Activated CD4-positive, alpha-beta T cell treated with anti-CD3 and anti-CD28 coated beads for 24 hours (primary cell): ENCODE measurements at places on chromosomes 3 and 15.

DNA sequence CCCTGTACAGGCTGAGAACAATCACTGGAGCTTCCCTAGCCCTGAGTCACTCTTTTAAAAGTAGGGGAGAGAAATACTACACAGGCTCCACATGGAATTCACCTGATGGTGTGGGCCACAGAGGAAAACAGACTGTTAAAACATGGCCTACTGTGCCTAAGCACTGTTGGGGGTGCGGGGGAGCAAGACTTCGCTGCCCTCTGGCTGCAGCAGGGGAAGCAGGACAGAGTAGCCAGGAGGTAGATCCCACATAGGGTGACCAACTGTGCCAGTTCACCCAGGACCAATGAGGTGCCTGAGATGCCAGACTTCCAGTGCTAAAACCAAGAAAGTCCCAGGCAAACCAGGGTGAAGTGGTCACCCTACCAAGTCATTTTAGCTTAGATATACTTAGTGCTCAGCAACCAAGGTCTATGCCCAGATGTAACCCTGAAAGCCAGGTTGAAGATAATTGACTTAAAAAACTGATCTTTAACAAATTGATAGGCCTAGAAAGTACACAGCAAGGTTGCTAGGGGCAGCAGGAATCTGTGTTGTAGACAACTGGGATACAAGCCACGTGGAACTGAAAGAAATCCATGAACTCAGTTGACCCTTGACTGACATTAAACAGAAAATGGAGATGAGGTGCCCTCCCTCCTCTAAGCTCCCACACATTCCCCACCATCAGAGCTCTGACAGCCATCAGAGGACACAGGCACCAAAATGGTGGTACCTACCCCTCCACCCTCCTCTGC lies 344.2 kb upstream of the PPP2R3A start:
- no peak for DNase-seq

DNA sequence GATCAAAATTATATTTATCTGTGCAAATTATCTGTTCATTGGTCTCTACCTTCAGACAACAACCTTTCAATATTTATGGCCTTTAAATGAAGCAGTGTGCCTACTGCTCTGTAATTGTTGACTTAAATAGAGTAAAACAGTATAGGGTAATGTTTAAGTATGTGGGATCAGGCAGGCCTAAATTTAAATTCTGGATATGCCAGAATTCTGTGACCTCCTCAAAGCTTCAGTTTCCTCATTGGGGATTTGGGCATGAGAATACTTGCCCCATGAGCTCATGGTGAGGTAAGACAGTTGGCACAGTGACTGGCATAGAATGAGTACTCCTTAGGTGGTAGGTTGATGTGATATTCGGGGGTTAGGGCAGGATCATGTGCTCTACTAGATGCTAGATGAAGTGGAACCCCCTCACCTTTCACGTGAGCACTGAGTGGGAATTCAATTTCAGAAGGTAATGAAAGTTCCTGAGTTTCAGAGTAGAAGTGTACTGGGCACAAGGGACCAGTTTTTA lies 14.9 kb downstream of the ARL8B start:
- no peak for DNase-seq

GRCh38 chr15:78976691-78977090 lies 31.8 kb upstream of the CTSH start:
- DNase-seq = no peak

DNA sequence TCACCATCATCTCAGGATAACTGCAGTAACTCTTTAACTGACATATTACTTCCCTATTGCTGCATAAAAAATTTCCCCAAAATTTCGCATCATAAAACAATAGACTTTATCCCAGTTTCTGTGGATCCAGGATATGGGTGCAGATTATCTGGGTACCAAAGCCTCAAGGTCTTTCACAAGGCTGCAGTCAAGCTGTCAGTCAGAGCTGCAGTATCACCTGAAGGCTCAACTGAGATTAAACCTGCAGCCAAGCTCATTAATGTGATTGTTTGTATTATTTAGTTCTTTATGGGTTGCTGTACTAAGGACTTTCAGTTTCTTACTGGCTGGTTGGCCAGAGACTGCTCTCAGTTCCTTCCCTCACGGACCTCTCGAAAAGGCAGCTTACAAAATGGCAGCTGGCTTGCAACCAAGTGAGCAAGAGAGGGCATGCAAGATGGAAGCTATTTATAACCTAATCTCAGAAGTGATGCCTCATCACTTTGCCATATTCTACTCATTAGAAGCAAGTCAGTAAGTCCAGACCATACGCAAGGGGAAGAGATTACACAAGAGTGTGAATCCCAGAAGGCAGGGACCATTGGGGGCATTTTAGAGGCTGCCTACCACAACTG lies 54.9 kb downstream of the DCUN1D1 start:
- DNase-seq = no peak

DNA sequence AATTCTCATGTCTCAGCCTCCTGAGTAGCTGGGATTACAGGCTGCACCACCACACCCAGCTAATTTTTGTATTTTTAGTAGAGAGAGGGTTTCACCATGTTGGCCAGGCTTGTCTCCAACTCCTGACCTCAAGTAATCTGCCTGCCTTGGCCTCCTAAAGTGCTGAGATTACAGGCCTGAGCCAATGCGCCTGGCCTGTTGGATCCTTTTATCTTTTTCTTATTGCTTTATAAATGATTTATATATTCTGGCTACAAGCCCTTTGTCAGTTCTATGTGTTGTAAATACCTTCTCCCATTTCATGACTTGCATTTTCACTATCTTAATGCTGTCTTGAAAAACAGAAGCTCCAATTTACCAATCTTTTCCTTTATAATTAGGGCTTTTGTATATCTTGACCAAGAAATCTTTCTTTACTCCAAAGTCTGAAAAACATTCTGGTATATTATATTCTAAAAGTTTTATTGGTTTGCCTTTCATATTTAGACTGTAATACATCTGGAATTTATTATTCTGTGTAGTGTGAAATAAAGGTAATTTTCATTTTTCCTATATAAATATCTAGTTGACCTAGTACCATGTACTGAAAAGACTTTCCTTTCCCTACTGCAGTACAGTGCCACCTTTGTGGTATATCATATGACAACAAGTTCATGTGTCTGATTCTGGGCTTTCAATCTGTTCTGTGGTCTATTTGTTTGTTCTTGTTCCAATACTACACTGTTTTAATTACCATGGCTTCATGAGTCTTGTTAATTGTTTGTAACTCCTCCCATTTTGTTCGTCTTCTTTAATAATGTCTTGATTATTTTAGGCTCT lies 52.9 kb upstream of the RNU6-1 start:
- no peak for DNase-seq

- no peak for DNase-seq
These were observed 229.5 kb downstream of the SHQ1 start for GRCh38 chr3:72618739-72619138.

- DNase-seq = no peak
These were observed 21.4 kb upstream of the KCTD6 start for GRCh38 chr3:58470363-58471024.

DNA sequence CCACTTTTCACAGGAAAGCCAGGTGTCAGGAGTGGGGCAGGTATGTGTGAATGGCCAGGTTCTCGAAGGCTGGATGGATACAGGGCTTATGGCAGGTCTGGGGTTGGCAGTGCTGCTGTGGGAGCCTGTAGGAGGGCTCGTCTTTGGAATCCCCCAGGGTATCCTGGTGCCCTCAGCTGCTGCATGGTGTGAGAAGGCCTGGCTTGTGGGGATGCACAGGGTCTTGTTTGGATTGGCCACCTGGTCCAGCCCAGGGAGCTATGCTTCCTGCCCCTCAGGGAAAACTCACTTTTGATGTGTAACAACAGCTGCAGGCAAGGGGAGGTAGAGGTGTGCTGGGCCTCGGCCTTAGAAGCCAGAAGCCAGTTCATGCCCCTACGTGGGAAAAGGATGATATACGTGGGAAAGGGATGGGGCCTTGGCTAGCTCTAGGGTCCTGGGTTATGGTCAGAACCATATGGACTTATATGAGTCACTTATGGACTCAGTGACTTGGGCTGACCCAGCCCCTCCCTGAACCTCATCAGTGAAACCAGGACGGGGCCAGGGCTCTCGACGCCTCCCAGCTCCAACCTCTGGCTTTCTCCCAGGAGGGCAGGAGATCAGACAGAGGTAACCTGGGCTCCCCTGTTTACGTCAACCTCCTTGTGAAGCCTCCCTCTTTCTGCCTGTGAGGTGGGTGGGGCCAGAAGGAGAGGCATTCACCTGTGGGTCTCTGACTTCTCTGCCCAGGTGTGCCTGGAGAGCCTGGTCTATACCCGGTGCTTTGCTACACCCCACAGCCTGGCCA lies 37.8 kb upstream of the CSPG4 start:
- no peak for DNase-seq

- no peak for DNase-seq
These were observed 66.7 kb downstream of the GRIP2 start for GRCh38 chr3:14473411-14473891.

- no peak for DNase-seq
These were observed 163.9 kb downstream of the RPLP1 start for GRCh38 chr15:69616558-69616957.

GRCh38 chr15:52925130-52925529 lies 135.0 kb upstream of the ONECUT1 start:
- DNase-seq = no peak

- DNase-seq = no peak
These were observed 66.3 kb downstream of the FHIT start for GRCh38 chr3:61184956-61185355.

GRCh38 chr3:48561045-48561736 lies 2.4 kb downstream of the UCN2 start:
- DNase-seq = no peak

GRCh38 chr3:172582712-172583111 lies 59.5 kb upstream of the TNFSF10 start:
- DNase-seq = no peak

- DNase-seq = no peak
These were observed 135.3 kb downstream of the FEZF2 start for GRCh38 chr3:62238003-62238402.

DNA sequence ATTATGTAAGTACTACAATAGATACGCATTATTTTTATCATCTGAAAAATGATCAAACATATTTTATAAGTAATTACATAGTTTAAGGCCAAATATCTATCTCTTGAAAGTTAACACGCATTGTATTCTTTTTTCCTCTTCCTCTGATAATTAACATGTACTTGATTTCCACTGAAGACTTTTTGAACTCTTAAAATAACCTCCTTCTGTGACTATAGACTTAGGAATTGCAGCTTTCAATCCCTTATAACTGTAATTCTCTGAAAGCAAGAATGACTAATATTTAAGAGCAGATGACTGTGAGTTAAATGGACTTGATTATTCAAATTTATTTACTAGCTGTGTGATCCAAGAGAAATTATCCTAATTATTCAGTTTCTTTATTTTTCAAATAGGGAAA lies 730.6 kb upstream of the NECTIN3 start:
- no peak for DNase-seq

GRCh38 chr3:169668072-169668956 lies 4.8 kb upstream of the MECOM start:
- DNase-seq = no peak

DNA sequence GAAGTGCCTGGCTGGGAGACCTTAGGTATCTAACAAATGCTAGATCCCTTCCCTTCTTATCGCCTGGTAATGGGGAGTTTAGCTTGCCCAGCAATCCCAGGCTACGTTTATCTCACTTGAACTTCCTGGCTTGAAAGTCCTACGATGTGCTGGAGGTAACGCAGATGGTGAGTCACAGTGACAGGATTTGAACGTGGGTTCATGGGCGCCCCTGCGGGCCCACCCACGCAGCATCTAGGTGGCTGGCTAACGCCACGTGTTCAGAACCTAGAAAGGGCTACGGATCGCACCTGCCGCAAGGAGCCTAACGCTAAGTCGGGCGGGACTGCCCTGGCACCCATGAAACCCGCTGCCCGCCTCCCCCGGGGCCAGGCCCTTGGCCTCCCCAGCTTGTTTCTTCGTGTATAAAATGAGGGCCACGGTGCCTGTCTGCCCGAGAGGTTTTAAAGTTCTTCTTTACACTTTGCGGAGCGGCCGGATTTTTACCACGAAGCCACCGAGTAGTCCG lies 600 bp upstream of the USP3 start:
- peak; percentile 76 for DNase-seq

- no peak for DNase-seq
These were observed 11.1 kb downstream of the EFCAB12 start for GRCh38 chr3:129417326-129417725.

- DNase-seq = no peak
These were observed at the start of gene GPR15 for GRCh38 chr3:98531622-98532274. Gene GPR15, plus strand, starts transcription at chr3:98531978. Its CDS starts 56 bp downstream, at chr3:98532034.

DNA sequence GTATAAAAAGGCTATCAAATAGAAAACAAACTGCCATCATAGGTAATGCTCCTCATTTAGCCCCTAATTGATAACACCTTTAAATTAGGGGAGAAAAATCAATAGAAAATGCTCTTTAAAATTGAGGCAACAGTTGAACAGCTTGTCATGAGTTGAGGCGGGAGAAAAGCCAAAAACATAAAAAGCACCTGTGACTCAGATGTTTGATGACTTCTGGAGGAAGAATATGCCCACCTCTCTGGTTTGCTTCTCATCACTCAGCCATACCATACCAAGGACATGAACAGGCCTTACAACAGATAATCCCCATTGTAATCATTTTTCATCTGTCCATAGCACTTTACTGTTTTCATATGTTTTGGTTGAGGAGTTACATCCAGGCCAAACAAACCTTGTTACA lies 246.0 kb downstream of the MYRIP start:
- no peak for DNase-seq

DNA sequence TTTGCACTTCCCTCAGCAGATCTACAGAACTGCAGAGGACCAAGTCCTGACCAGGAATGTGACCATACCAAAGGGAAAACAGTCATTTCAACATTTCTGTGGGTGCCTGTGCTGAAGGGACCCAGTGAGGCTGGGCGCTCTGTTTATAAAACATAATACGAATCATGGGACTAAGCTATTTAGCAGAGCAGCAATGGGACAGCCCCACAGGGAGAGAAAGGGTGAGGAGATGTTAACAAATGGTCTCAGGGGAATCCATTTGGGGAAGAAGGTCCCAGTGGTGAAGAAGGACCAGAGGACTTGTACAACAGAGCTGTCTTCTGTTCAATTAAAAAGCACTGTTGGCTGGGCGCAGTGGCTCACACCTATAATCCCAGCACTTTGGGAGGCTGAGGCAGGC lies 1025.4 kb downstream of the FHIT start:
- DNase-seq = no peak

DNA sequence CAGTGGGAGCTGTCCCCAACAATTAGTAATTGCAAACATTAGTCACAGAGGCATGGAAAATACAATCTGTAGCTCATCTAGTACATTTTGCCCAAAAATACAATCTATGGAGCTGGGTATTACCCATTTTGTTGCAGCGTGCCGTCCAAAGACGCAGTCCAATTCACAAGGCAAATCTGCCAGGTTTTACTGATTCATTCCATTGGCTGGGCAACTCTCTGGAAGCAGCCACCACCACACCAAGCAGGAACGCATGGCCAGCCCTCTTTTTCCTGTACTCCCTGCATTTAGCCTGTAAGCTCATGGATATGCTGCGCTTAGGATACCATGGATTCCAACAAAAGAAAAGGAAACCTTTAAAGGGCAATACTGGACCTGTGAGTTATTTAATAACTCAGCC lies 60.5 kb upstream of the ARRDC4 start:
- DNase-seq = no peak

- no peak for DNase-seq
These were observed 199.2 kb upstream of the TMC3 start for GRCh38 chr15:81573098-81573746.

GRCh38 chr3:103953796-103954195 lies 1412.9 kb upstream of the ALCAM start:
- no peak for DNase-seq

GRCh38 chr3:149971403-149972075 lies 844 bp upstream of the PFN2 start:
- DNase-seq = no peak
